Dermis blood vessel endothelial cell (primary cell): ENCODE measurements at places on chromosomes 4 and X.

DNA sequence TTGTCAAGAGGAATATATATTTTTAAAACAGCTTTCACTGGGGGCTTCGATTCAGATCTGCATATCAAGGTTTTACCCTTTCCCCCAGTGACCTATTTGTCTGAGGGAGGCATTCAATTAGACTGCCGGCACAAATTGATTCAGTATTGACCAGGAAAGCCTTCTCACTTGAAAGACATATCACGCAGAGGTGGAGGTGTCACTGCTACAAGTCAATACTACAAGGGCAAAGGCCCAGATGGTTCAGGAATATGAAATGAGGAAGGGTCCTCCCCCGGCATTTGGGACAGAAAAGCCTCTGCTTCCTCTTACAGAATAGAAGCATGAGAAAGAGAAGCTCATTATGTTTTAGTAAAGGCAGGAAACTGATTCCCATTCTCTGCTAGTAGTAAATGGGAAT is 383.6 kb downstream of the HNRNPD start:
- DNase-seq, result no peak

DNA sequence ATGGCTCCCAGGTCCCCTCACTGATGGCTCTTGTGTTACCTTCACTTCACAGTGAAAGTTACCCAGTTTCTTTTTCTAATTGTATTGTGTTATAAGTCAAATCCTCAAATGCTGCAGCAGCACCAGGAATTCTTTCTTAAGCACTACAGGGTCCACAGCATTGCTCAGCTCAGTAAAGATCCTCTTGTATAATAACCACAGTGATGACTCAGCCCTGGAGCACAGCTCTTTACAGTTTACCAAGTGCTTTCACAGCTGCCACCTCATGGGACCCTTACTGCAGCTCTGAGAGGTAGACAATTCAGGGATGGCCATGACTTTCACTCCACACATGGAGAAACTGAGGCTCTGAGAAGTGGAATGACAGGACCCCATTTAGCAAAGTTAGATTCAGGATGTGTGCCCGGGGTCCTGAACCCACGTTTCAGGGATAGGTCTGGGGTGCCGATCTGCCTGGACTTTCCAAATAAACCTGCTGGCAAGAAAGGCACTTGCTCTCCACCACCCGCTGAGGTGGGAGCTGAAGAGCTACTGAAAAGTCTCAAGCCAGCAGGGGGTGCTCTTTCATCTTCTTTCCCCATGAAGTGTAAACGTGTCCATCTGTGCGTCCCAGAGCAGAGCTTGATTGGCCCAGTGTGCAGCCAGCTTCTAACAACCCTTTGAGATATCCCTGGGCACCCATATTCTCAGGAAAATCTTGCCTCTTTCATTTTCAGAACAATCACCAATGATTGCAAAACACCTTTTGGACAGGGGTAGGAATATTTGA is 35.7 kb upstream of the GABRQ start:
- no peak for DNase-seq

DNA sequence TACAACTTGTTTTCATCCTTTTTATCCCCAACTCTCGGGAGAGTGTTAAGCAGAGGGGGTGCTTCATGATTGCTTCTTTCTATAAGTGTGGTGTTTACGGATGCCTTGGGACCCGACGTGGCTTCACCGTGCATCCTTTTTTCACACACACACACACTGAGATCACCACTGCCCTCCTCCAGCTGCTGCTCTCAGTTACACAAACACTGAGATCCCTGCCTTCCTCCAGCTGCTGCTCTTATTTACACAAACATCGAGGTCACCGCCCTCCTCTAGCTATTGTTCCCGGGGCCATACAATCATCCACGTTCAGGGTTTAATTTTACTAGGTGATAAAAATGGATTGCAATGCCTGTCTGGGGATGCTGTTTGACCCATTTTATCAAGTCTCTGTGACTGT is 155.4 kb upstream of the FAM9B start:
- DNase-seq, result no peak

- DNase-seq, result no peak
Observed at GRCh38 chr4:11408233-11408967, 20.3 kb downstream of the HS3ST1 start.

DNA sequence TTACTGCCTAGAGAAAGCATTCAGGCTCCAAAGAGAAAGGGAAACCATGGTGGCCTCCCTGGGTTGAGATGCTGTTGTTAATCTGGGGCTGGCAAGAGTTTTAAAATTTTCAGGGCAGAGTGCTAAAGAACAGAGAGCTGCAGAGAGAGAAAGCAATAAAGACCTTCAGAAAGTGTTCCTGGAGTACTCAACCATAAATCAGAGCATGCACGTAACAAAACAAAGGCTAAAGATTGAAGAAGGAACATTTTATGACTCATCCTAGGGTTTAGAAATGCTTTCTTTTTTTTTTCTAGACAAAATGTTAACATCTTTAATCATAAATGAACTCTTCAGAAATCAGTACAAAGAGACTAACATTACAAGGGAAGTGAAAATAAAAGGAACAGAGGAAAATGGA is 562.3 kb upstream of the NDST4 start:
- DNase-seq, result no peak

DNA sequence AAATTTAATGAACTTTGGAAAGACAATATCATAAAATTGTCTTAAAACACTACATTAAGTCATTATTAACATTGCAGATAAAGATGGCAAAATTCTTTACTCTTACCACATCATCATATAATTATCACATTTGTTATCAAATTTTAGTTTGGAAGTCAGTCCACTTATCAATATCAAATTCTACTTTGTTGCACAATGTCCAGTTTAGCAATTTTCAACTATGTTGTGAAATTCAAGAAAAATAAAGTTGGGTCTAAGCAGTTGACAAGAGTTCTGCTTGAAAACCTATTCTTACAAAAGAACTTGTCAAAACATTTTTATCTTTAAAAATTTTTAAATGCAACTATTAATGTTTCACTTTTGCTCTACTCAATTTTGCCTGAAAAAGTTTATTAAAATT is 44.7 kb upstream of the TET2 start:
- no peak for DNase-seq

DNA sequence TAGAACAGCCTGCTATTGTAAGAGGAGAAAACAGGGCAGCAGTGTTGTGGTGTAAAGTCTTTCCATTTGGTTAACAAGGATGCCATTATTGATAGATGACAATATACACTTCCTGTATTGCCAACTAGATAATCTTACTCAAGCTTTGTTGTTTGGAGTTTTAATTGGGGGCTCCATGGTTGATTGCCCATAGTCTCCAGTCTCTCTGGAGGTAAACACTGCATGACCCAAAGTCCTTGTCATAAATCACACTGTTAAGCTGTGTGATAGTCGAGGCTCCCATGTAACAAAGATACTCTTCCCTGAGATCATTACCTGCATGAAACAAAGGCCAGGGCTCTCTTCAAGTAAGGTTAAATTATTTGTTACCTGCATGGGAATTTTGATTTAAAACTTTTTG is 394.6 kb downstream of the C4orf33 start:
- no peak for DNase-seq

- DNase-seq, result no peak
Observed at GRCh38 chr4:140212646-140213045, 58.7 kb upstream of the MAML3 start.

GRCh38 chrX:70026112-70026850 is 23.5 kb downstream of the AWAT2 start:
- DNase-seq, result peak; percentile 57

DNA sequence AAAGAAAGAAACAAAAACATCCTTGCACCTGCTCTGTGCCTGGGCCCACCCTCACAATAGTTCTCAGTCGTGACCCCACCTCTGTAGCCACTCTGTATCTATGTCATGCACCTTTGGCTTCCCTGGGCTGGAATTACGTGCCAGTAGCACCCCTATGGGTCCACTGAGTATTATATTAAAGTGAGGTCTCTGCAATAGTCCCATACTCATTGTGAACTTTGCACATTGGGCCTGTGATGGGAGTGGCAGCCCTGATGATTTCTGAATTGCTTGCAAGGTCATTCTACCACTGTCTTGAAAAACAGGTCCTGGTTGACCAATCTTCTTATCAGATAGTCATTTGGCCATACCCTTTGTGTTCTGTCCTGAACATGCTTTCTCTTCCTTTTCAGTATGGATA is 1012.1 kb downstream of the RAB28 start:
- no peak for DNase-seq

GRCh38 chrX:68920561-68920960 is 91.7 kb downstream of the EFNB1 start:
- DNase-seq, result no peak

DNA sequence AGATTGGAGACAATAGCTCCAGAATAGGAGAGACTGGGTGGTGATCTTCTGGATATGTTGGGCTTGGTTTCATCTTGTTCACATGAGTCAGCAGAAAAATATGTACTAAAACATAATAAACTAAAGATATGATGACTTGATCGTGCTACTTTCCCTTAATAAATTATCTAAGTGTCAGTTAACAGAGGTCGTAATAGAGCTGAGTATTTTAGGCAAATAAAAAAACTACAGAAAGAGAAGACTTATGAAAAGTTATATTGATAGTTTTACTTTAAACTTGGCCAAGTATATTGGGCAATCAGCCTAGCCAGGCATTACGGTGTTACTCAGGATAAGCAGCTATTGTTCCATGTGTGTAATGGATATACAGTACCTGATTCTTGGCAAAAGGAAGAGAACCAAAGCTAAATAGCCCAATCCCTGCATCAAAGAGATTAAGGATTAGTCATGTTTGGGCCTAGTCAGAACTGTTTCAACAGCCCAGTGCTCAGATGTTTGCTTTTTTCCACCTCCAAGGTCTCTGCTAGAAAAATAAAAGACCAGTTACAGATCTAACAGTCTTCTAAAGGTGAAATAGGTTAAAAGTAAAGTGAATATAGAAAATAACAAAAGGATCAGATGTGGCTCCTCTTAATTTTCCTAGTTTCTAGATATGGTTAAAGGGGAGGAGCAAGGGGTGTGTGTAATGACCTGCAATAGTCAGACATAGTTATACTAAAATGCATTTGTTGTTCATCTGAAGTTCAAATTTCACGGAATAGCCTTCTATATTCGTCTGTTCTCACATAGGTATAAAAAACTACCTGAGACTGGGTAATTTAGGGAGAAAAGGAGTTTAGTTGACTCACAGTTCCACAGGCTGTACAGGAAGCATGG is 262.6 kb downstream of the ADGRL3 start:
- DNase-seq, result no peak

DNA sequence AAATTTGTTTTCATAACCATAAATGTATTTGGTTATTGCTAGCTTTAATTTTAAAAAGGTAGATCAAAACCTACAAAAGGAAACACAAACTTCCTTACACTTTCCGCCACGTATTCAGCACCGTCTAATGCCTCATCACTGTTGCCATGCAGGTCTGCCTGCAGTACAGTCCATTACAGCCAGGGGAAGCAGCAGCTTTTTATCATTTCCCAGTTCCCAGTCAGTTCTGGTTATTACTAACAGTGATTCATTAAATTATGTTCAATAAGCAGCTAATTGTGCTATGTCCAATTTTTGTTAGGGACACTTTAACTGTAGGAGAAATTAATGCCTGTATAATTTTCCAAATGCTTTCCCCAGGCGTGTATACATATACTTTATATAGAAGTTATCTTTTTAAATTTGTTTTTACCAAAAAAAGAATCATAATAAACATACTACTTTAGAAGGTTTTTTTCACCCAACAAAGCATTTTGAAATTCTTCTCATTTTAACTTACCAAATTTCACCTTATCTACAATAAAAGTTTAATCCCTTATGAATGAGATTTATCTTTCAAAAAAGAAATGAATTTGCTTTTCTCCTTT is 93.3 kb downstream of the ANXA3 start:
- peak; percentile 94 for DNase-seq

- no peak for DNase-seq
Observed at GRCh38 chr4:13836946-13837912, 209.7 kb upstream of the BOD1L1 start.

GRCh38 chr4:39975488-39976089 is 2.1 kb downstream of the PDS5A start:
- DNase-seq, result no peak

GRCh38 chrX:110588853-110589252 is 206.8 kb downstream of the CHRDL1 start:
- no peak for DNase-seq

GRCh38 chr4:86565651-86566050 is 28.5 kb upstream of the PTPN13 start:
- no peak for DNase-seq

GRCh38 chrX:72102126-72102525 is 29.6 kb downstream of the RTL5 start:
- no peak for DNase-seq

- DNase-seq, result no peak
Observed at GRCh38 chr4:10087152-10087791, 29.3 kb downstream of the WDR1 start.

DNA sequence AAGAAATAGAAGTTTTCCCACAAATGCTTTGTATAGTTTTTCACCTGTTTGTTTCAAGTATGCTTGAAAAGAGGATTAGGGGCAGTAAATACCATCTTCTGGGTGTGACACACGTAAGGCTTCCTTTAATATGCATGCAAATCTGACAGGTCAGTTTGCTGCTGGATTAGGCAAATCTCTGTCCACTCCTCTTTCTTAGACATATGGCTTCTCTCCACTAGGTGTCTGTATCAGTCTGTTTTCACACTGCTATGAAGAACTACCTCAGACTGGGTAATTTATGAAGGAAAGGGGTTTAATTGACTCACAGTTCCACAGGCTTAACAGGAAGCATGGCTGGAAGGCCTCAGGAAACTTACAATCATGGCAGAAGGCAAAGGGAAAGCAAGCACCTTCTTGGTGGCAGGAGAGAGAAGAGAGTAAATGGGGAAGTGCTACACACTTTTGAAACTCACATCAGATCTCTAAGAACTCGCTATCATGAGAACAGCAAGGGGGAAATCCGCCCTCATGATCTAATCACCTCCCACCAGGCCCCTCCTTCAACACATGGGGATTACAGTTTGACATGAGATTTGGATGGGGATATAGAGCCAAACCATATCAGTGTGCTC is 66.9 kb downstream of the TAB3 start:
- DNase-seq, result no peak
